ENCODE measurements at places on chromosomes 5 and 9.

DNA sequence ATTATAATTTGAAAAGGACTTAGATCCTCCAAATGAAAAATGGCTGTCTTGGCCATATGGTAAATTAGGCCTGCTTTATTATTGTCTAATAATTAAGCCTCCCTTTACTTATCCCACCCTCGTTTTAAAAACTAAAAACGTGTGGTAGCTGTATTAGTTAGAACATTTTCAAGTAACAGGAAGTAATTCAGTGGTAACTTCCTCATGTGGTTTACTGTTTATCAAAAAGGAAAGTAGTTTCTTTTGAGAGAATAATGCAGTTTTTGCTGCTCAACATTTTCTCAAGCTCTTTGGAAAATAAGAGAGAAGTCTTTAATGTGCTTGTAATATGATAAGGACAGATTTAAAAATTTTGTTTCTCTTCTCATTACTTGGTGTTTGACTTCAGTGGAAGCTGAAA is 26.0 kb downstream of the ZCCHC7 start:
- peaks cover 27% of the 10 kb centered on the region for H3K4me1 ChIP-seq
- H3K36me3 ChIP-seq: peaks cover 39% of the 10 kb centered on the region
- H3K27ac ChIP-seq: no peak overlapping the region
- ATAC-seq: no peak
- no peaks in the 10 kb centered on the region for H3K27me3 ChIP-seq
- H3K4me3 ChIP-seq: no peak overlapping the region

- H3K36me3 ChIP-seq: no peaks in the 10 kb centered on the region
- no peaks in the 10 kb centered on the region for H3K27me3 ChIP-seq
- H3K27ac ChIP-seq: no peak overlapping the region
Observed at GRCh38 chr5:129807162-129807814, 59.4 kb downstream of the MINAR2 start.

GRCh38 chr5:56359809-56360685 is 126.9 kb upstream of the ANKRD55 start:
- no peak overlapping the region for H3K27ac ChIP-seq
- ATAC-seq: no peak
- no peaks in the 10 kb centered on the region for H3K36me3 ChIP-seq
- H3K27me3 ChIP-seq: no peaks in the 10 kb centered on the region

GRCh38 chr5:57693488-57694305 is 211.1 kb upstream of the ACTBL2 start:
- H3K4me3 ChIP-seq: no peak overlapping the region
- no peak for ATAC-seq

GRCh38 chr9:32092031-32092430 is 292.4 kb upstream of the ACO1 start:
- no peaks in the 10 kb centered on the region for H3K4me1 ChIP-seq
- H3K27me3 ChIP-seq: no peaks in the 10 kb centered on the region
- H3K36me3 ChIP-seq: no peaks in the 10 kb centered on the region
- no peak overlapping the region for H3K27ac ChIP-seq
- H3K4me3 ChIP-seq: no peak overlapping the region

DNA sequence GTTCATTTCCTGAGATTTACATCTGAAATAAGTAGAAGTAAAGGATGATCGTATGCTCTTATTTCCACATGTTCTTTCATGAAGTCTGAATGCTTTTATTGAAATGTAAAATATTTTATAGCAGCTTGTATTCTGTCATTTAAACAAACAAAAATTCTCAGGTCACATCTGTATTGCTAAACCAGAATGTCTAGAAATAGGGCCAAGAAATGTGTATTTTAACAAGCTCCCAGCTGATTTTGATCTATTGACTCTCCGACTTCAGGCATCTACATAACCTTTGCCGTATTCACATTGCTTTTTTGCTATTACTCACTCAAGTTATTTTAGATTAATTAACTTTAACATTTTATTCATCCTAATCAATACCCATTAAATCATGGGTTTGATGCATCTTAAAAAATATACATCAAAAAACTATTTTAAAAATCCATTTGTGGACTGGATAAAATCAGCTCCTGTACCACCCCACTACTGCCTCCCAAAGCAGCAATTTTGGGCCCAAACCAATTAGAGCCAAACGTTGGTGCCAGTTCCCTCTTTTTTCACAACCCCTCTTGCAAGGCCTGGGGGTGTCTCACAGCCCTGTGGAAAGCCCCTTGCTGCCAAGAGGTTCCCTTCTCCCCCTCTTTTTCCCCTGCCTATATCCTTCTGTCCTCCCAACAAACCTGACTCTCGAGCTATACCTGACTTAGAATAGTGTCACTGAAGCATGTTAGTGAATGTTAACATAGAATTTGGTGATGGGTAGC is 34.5 kb downstream of the HAVCR1 start:
- peak overlapping the region; percentile 36 for H3K27ac ChIP-seq
- H3K27me3 ChIP-seq: no peaks in the 10 kb centered on the region
- no peak overlapping the region for H3K4me3 ChIP-seq
- ATAC-seq: no peak
- peaks cover 13% of the 10 kb centered on the region for H3K4me1 ChIP-seq

- H3K27ac ChIP-seq: no peak overlapping the region
- no peak overlapping the region for H3K4me3 ChIP-seq
- no peaks in the 10 kb centered on the region for H3K27me3 ChIP-seq
- no peak for ATAC-seq
Observed at GRCh38 chr5:137838976-137839375, 28.7 kb upstream of the MYOT start.

DNA sequence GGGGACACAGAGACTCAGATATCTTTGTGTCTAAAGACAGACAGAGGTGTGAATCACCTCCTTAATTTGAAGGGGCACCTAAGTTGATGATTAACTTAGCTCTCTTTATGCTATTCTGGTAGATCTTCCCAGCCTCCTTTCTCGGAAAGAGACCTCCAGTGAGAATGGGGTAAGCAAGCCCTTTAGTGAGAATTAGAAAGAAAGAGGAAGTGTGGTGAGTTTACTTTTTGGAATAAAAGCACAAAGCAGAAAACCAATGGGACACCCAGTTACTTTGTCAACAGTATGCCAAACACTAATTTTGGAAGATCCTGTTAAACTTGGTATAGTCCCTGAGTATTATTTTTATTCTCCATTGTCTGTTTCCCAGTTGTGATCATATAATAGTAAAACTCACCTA is 302.8 kb upstream of the RASA1 start:
- no peak for ATAC-seq
- H3K4me3 ChIP-seq: no peak overlapping the region
- no peak overlapping the region for H3K27ac ChIP-seq
- no peaks in the 10 kb centered on the region for H3K4me1 ChIP-seq
- H3K36me3 ChIP-seq: no peaks in the 10 kb centered on the region

DNA sequence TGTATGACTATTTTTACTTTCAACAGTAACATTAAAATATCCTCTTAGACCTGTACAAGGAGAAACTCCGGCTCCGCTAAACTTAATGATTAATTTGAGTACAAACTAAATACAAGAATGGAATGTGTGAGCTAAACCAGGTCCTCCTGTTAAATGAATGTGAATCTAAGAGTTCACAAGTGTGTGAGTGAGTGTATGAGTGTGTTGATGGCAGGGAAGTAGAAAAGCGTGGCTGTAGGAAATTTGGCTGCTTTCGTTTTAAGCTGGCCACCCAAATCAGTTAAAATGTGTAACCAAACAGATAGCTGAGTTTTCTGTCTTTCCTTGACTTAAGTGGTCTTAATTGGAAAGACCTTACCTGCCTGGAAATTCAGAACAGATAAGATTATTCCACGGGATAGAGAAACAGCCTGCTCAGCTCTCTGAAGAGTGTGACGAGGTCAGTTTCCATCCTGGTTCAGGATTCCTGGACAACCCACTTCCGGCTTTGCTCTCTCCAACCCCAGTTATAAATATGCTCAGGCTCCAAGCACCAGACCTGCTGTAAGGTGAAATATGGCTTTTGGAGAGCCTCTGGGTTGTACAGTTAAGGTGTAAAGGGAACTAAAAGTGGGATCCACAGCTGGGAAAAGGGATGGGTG is 908.6 kb upstream of the EDIL3 start:
- H3K36me3 ChIP-seq: no peaks in the 10 kb centered on the region
- no peak overlapping the region for H3K27ac ChIP-seq
- ATAC-seq: no peak
- no peaks in the 10 kb centered on the region for H3K27me3 ChIP-seq
- H3K4me3 ChIP-seq: no peak overlapping the region

Data from stimulated activated memory B cell treated with anti-CD40 and anti-IgM and Interleukin-4, amounts not matched to agents 10 μg/mL and 1 μg/mL and 100 μg/mL, for 72 hours (primary cell).